Activated CD4-positive, alpha-beta T cell treated with anti-CD3 and anti-CD28 coated beads for 36 hours (primary cell): ENCODE measurements at places on chromosomes 6 and 20. TPM values are rescaled to one million over a fixed set of nuclear protein-coding genes. Genes with fewer than 3 reads are reported as not detected.

DNA sequence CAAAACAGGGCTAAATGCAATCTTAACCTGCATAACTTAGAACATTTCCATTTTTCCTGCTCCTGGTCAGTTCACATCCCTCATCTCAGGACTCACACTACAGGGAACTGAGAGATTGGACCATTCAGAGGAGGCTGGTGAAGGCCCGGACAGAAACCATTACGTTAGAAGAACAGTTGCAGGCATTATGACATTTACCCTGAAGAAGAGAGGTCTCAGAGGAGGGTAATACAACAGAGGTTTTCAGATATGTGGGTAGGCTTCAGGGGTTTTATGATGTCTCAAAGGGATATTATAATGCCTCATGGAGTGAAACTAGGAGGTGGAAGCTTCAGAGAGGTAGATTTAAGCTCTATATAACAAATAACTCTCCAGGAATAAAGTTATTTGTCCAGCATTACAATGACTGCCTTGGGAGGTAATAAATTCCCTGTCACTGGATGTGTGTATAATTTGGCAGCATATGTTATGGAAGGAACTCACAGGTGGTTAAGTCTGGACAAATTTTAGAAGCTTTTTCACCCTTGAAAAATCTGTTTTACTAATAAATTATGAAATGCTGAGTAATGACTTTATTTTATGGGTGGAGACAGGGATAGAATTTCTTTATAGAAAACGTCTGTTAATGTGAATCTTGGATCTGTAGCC is 36.7 kb upstream of the RIPOR2 start:
- DNase-seq = no peak

GRCh38 chr20:57298457-57298856 is 31.1 kb upstream of the SPO11 start:
- DNase-seq = no peak

DNA sequence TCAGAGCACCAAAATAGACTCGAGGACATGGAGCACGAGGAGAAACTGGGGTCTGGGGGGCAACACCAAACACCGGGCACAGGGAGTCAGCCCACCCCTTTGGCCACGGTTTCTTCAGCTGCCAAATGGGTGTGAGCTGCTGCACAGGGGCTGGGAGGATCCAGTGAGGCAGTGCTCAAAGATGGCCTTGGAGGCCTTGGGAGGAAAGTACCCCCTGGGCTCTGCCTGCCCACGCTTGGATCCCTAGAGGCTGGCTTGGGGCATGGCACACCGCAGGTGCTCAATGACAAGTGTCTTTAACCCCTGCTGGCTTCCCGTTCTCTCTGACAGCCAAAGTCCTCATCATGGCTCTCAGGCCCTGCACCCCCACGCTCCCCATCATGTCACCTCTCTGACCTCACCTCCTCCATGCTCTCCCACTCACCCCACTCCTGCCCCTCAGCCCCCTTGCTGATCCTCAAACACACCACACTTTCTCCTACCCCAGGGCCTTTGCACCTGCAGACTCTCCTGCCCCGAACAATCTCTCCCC is 190.3 kb downstream of the ANKRD60 start:
- DNase-seq = no peak

GRCh38 chr20:41621421-41621820 is 3.2 kb upstream of the CHD6 start:
- no peak for DNase-seq

DNA sequence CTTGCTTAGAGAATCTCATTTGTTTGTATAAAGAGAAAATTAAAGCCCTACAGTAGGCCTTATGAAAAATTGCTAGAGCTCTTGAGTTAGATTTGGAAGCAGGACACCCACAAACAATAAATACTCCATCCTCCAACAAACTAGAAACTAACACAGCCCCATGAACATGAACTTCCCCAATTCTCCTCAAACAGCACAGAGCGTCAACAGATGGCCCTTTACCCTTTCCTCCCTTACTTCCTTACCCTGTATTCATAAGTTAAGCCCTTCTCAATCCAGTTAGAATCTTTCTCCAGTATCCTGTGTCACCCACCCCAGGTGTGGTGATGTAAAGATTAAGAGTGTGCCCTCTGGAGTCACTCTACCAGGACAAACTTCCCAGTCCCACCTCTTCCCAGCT is 113.7 kb downstream of the UNC5CL start:
- DNase-seq = no peak

DNA sequence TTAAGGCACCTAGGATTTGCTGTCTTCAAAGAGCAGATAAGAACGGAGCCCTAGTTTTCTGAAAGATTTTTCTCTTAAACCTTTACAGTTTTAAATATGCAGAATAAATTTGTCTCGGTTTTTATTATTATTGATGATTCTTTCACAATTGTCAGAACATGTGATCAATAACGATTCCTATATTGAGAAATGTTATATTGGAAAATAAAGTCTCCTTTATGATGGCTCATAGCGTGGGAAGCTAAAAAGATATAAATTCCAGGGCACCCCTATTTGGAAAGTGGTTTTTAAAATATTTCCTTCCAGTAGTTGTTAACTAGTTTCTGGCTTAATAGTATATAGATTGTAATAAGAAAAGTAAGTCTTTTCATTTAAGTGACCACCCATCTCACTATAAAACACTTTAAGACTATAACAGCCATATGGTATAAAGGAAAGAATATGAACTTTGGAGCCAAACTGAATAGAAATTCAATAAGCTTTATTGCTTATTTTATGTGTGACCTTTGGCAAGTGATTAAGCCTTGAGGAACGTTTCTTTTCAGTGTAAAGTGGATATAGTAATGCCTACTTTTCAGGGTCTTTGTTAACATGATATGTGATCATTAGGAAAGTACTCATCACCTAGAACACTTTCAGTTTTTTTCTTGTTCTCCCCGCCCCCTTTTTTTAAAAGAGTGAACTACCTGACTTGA is 369.6 kb downstream of the LAMA2 start:
- no peak for DNase-seq

- DNase-seq = no peak
Observed at GRCh38 chr20:45913116-45913515, 1.2 kb upstream of the PLTP start.

- no peak for DNase-seq
Observed at GRCh38 chr20:8492173-8492572, 360.1 kb downstream of the PLCB1 start.

DNA sequence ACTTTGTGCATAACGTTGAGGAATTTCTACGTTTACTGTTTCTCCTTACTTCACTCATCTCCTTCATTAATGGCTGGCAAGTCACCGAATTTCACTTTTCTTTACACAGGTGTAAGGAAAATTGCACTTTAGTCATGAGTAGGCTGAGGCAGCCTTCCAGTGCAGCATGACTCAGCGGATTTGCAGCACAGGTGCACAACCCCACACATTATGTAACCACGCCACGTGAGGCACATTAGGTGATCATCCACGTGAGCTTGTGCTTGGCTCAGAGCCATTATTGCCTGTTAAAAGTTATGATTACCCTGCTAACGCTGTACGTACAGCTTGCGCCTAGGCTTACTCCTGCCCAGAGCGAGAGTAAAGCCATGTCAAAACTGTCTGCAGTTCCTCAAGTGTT is 158.8 kb downstream of the NKAIN2 start:
- no peak for DNase-seq

DNA sequence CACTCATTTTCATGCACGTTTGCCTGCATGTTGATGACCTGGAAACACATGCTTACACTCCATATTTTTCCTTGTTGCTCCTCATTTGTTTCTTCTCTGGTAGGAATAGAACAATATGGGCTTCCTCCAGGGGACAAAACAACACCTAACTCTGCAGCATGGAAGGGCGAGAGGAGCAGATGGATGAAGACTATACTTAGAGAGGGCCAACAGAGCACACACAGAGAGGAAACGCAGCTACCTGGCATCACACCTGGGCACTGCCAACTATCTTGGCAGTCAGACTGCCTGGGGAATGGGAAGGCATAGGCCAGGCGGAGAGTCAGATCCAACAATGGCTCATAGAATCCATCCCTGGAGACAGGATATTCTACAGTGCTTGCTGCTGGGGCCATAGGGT is 290.9 kb downstream of the CD83 start:
- DNase-seq = no peak

- no peak for DNase-seq
Observed at GRCh38 chr20:57383447-57384347, 7.5 kb upstream of the RBM38 start.

- DNase-seq = no peak
Observed at GRCh38 chr20:32477594-32478512, 107.3 kb downstream of the NOL4L start.

GRCh38 chr6:13760307-13761304 is 49.0 kb upstream of the RANBP9 start:
- DNase-seq = no peak

DNA sequence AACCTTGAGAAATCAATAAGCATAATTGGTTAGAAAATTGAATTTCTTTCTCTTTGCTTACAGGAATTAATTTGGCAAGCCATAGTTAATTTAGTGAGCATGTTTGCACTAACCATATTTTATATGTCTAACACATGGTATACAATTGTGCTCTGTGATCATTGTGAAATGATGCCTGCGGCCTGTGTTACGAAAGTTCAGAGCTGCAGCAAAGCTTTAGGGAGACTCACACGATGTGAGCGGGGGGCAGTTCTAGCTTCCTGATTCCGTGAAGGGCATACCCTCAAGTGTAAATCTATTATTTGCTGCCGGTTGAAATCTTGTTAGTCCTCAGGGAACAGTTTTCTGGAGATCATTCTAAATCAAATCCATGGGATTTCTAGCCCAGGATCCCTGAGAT is 25.5 kb upstream of the ADTRP start:
- no peak for DNase-seq

DNA sequence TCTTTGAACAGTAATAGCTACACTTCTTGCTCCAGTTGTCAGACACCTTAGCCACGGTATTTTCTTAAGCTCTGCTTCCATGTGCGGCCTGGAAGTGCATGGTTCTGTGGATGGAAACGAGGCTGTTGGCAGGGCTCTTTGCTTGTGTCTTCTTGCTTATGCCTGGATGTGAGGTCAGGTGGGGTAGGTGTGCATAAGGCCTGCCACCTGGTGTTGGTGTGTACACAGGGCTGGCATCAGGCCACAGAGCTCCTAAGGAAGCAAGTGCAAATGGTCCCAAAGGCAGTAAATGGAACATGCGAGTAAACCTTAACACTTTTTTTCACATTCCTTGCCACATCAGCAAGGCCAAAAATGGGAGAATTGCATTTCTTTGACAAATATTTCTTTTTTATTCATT is 158.1 kb upstream of the GMDS start:
- DNase-seq = no peak

DNA sequence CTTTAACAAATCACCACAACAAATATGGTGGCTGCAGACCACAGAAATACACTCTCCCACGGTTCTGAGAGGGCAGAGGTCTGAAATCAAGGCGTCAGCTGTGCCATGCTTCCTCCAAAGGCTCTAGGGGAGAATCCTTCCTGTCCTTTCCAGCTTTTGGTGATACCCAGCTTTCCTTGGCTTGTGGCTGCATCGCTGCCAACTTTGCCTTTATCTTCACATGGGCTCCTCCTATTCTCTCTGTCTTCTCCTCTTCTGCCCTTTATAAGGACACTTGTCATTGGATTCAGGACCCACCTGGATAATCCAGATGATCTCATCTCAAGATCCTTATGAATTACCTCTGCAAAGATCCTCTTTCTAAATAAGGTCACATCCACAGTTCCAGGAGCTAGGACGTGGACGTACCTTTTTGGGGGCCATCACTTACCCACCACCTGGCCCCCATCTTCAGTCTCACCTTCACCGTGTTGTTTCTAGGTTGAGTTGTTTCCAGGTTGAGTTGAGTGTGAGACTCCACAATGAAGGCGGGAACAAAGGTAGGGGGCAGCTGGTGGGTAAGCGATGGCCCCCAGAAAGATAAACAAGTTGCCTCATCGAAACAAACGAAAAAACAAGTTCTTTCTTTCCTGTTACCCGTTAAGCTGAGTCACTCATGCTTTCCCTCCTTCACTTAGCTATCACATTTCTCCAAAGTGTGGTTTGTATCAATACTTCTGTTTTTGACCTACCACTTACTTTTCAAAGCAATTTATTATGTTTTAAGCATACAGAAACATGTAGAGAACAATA is 68.9 kb upstream of the SLC22A16 start:
- DNase-seq = no peak

DNA sequence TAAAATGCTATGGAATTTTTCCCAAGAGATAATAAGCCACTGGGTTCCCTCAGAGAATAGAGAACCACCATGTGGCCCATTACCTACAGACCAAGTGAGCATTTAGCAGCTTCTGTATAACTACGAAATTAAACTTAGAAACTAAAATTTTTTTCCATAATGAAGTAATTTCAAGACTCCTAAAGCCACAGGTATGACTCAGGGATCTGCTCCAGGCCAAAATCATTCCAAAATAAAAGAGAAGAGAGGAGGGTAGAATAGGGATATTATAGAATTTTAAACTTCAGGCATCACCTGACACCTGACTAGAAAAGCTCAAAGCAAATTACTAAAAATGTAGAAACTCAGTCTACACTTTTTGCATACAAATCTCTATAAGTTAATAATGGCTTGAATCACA is 108.9 kb upstream of the DST start:
- DNase-seq = no peak

- no peak for DNase-seq
Observed at GRCh38 chr6:50264995-50265571, 215.4 kb upstream of the DEFB112 start.

DNA sequence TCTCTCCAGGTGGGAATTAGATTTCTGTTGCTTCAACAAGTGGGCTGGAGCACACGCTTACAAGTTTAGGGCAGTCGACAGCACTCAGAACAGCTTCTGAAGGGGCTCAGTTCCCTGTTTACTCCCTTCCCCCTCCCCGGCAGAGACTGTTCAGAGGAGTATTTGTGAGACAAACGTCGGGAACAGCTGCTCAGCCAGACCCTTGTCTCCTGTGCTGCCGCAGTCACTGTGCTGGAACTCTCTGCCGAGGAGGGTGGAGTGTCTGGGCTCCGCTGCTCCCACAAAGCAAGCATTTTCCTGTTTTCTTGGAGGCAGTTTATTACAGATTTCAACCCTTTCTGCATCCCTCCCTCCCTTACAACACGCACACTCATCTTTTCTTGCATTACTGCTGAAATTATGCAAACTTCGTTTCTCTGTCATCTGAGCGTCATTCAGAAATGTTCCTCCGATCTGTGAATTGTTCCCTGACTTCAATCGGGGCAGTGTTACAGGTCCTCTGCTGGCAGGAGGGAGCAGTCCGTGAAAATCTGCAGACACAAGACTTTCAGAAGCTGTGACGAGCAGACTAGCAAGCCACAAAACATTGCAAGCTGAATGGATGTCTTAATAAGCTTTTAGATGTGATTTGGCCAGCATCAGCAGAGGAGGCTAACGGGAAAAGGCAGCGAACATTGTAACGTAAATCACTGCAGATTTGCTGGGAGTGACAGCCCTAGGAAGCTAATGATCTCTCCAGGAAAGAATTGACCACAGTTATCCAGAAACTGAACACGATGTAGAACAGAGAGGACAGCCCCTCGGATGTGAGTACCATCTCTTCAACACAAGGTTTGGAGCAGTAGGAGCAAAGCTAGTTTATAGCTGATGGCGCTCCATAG is 76.2 kb downstream of the LYRM2 start:
- DNase-seq = no peak

The STX11 gene
- 20.9 TPM for total RNA-seq

The C6orf141 gene
- 1.1 TPM for total RNA-seq

The LGSN gene
- total RNA-seq = not detected

The KIF13A gene
- total RNA-seq = not detected

The TRIM31 gene
- not detected for total RNA-seq

The VPS16 gene
- total RNA-seq = 32.3 TPM

The SYNDIG1 gene
- total RNA-seq = not detected

The BANF2 gene
- total RNA-seq = not detected

The GPR6 gene
- total RNA-seq = not detected

The TMC2 gene
- total RNA-seq = not detected

The REV3L gene
- 16.5 TPM for total RNA-seq
